ENCODE measurements at places on chromosomes 13 and 19.

GRCh38 chr19:3950871-3951861 lies 18.3 kb downstream of the NMRK2 start:
- DNase-seq = no peak

DNA sequence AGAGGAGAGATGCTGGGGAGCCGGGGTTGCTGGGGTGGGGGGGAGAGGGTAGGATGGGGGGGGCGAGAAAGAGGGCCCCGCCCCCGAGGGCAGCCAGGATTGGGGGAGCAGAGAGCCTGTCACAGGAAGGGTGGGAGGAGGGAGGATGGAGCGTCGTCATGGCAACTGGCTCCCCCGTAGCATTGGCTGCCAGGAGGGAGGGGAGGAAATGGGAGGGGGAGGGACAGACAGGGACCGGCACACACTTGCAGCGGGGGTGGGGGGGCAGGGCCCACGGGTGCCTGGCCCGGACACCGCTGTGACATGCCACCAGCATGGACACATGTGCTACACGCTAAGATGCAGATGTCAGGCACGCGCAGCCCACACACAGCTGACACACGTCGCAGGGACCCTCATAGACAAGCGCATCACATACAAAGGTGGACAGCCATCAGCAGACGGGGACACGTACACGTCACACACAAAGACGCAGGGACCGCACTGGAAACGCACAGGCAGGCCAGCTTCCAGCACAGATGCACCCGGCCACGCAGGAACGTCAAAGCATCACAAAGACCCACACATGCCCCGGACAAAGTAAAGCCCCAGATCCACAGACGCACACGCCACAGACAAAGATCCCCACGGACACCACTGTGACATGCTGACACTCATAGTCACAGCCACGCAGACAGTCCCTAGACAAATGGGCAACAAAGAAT lies at the start of gene LMTK3:
LMTK3 (minus strand) TSS at position 36 of the 704 bp plus-strand sequence. CDS start 259 bp downstream, outside the sequence.
- peak; percentile 82 for DNase-seq

- DNase-seq = peak; percentile 41
Observed at GRCh38 chr19:42323852-42324654, 1.4 kb upstream of the MEGF8 start.

GRCh38 chr19:869245-870177 lies 10.0 kb downstream of the CFD start:
- no peak for DNase-seq

- no peak for DNase-seq
Observed at GRCh38 chr13:88472316-88472715, 801.1 kb downstream of the SLITRK5 start.
